ENCODE measurements at places on chromosomes 16 and 17. TPM values are rescaled to one million over a fixed set of nuclear protein-coding genes. Genes with fewer than 3 reads are reported as not detected.

- H3K27ac ChIP-seq: peak overlapping the region; percentile 25
- no peaks in the 10 kb centered on the region for H3K27me3 ChIP-seq
- no peaks in the 10 kb centered on the region for H3K36me3 ChIP-seq
- H3K4me3 ChIP-seq: no peak overlapping the region
- H3K4me1 ChIP-seq: peaks cover 17% of the 10 kb centered on the region
- no peak for DNase-seq
Observed at GRCh38 chr16:4611337-4612021, 3.2 kb downstream of the UBALD1 start.

Gene UBALD2
- total RNA-seq: 268 TPM

- H3K4me1 ChIP-seq: peaks cover 54% of the 10 kb centered on the region
- H3K36me3 ChIP-seq: peaks cover 26% of the 10 kb centered on the region
- no peak overlapping the region for H3K4me3 ChIP-seq
- no peak for DNase-seq
- no peak overlapping the region for H3K27ac ChIP-seq
Observed at GRCh38 chr16:339680-340079, 12.8 kb downstream of the AXIN1 start.

GRCh38 chr16:56513972-56514371 is 5.9 kb downstream of the BBS2 start:
- DNase-seq: peak; percentile 15
- H3K4me3 ChIP-seq: no peak overlapping the region
- H3K27me3 ChIP-seq: no peaks in the 10 kb centered on the region
- H3K4me1 ChIP-seq: peaks cover 42% of the 10 kb centered on the region
- H3K27ac ChIP-seq: no peak overlapping the region
- H3K36me3 ChIP-seq: peaks cover 3% of the 10 kb centered on the region

All from activated naive CD8-positive, alpha-beta T cell treated with anti-CD3 and anti-CD28 coated beads for 36 hours (primary cell).